ENCODE measurements at places on chromosomes 3 and 15. TPM values are rescaled to one million over a fixed set of nuclear protein-coding genes. Genes with fewer than 3 reads are reported as not detected.

The CACNA2D2 gene
- 9.5 TPM for total RNA-seq

DNA sequence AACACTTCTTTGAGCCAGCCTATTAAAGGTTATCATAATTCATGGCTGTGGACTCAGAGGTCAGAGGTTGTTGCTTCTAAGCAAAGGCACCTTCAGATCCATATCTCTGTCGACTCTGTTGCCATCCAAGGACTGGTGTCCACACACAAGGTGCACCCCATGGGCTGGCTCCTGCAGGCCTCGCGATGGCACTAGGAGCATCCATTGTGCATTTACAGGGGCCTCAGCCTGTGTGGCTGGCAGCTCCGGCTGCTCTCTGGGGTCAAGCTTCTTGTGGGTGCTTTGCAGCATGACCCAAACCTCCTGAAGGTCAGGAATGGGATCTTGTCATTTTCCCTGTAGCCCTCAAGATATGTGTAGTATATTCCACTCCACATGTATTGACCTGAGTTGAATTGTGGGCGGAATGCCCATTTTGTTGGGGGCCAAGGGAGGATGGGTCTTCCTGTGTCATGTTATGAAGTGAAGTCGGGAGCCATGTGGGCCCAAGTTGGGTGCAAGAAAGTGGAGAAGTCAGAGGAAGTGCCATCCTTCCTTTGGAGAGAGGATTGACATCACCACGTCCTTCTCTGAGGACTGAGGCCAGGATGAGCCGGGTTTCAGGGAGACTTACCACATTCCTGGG is 43.9 kb downstream of the CHDH start:
- no peak for DNase-seq

The FAM81A gene
- total RNA-seq, result 0.41 TPM

GRCh38 chr15:49313650-49314049 is 109.4 kb upstream of the FGF7 start:
- no peak for DNase-seq

- peak; percentile 19 for DNase-seq
These were observed 556.6 kb downstream of the GABRG3 start for GRCh38 chr15:27527490-27528067.

The AMT gene
- total RNA-seq, result 35.4 TPM

The GXYLT2 gene
- 1.5 TPM for total RNA-seq

DNA sequence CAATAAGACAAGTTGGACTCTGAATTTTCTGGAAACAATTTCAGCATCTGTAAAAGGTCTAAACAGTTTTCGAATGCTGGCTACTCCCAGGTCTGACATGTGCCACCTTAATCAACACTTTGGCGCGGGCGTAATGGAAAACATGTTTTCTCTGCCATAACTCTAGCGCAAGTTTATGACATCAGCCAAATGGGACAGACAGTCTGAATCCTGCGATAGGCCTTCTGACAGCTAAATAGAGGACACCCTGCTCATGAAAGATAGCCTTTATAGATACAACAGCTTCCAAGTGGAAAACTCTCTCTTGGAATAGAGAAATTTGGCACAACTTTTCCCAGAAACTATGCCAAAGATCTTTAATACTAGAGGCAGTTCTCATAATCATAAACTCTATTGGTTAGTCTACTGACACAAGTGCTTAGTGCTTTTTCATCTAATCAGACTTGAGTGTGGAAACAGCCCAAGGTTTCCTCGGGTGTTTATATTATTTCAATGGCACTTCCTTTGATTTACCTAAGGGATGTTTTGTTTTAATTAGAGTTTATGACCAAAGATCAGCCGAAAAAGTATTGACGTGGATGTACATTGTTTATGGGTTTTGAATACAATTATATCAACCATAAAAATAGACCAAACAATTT is 120.1 kb upstream of the DPH6 start:
- no peak for DNase-seq

DNA sequence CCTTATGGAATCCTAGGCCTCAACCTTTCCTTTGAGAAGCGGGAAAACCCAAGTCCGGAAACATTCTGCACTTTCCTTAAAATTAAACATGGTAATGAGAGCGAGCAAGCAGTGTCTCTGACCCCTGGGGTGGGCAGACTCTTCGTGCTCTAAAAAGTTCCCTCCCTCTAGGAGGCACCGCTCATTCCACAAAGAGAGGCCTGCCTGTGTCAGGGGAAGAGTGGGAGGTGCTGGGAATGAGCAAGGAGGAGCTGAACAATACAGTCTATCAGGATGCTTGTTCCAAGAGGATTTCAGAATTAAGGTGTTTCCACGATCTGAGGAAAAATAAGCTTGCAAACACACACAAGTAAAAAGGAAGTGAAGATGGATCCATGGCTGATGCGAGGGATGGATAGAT is 6.0 kb upstream of the RLBP1 start:
- DNase-seq, result peak; percentile 21

The GTF2A2 gene
- total RNA-seq, result 83.1 TPM

GRCh38 chr3:154943981-154944380 is 136.1 kb upstream of the MME start:
- DNase-seq, result no peak

DNA sequence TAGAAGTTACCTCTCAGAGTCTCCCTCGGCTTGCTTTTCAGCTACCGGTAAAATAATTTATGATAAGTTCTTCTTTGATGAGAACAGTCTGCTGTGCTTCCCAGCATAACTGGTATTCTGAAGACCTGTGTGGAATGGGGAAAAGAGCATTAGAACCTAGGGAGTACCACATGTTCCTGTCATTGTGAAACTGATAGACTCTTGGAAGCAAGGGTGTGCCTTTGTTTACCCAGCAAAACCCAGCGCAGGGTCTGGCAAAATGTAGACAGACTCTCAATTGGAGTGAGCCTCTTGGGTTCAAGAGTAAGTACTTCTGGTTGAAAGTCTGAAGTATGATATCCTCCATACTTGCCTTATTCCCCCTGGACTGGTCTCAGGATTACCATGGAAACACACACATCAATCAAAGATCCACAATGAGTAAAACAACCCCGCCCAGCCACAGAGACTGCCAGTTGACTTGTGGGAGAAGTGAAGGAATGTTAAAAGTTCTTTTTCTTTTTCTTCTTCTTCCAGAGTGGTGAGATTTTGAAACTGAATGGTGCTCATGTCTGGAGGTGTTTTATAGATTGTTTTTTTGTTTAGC is 652.4 kb upstream of the NAALADL2 start:
- DNase-seq, result peak; percentile 8

- DNase-seq, result no peak
These were observed 88.2 kb upstream of the STT3B start for GRCh38 chr3:31444220-31445142.

GRCh38 chr3:76405196-76405595 is 619.8 kb upstream of the ZNF717 start:
- DNase-seq, result no peak

DNA sequence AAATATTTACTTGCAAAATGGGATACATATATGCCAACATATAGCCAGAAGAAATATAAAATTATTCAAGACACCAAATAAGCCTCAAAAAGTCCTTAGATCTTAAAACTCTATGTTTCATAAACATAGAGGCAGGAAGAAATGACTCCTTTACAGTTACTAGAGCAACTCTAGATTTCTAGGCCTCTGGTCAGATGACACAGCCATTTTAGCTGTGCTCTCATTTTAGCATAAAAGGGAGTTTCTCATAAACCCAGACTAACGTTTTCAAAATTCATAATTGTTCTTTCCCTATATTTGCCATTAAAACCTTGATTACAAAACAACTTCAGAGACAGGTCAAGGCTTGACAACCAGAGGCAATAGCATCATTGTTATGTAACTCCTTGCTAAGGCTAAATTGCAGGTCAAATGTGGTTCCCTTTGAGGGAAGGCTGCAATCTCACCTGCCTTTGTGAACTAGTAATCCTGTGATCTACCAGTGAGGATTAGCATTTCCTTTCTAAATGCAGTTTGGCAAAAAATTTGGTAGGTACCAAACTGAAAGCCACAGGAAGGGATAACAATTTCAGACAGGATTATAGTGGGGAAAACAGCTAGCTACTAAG is 8.2 kb downstream of the THOC7 start:
- DNase-seq, result no peak
